RCC 7860 (cell line): ENCODE measurements at places on chromosomes 16 and 17.

DNA sequence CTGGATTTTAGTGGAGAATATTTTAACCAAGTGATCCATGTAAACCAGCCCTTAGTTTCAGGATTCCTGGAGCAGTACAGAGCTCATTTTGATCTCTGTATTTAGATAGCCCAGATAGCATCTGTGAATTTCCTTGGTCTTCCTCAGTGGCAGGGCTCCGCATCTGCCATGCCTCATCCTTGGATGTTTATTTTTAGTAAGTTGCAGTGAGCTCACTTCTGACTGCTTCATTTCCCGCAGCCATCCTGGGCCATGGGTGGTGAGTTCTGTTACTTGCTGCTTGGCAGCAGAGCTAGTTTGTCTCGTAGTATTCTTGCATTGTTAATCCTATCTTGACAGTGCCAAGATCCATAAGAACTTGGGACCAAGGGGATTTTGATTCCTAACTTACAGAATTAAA lies 33.7 kb downstream of the IST1 start:
- peak; percentile 31 for DNase-seq

DNA sequence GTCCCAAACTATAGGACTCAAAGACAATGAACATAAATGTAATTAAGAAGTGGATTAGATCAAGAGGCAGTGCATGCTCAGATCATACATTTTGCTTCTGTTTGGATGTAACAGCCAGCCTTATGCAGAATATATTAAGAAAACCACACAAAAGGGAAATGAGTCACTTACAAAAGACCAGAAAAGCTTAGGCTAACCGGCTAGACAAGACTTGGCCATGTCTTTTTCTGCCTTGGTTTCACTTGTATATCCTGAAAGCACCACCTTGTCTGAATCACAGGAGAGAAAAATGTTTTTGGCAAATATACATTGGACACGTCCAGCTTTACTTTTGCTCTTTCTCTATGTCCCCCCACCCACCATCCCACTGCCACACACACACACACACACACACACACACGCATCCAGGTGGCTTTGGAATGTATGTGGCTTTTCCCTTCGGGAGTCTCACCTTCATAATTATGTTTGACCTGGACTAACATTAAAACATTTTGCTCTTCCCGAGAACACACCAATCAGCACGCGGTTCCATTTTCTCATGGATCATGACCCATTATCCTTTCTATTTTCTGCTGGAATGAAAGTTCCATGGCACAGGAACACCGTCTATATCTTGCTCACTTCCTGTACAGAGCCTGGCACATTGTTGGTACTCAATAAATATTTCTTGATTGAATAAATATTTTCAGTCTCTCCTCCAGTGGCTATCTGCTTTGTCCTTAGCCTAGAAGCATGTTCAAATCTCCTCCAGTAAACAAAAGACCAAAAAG lies 64.6 kb downstream of the CDK5R1 start:
- peak; percentile 39 for DNase-seq

GRCh38 chr16:88132836-88133506 lies 181.7 kb downstream of the BANP start:
- no peak for DNase-seq

GRCh38 chr17:9072696-9073339 lies 51.5 kb downstream of the NTN1 start:
- no peak for DNase-seq

DNA sequence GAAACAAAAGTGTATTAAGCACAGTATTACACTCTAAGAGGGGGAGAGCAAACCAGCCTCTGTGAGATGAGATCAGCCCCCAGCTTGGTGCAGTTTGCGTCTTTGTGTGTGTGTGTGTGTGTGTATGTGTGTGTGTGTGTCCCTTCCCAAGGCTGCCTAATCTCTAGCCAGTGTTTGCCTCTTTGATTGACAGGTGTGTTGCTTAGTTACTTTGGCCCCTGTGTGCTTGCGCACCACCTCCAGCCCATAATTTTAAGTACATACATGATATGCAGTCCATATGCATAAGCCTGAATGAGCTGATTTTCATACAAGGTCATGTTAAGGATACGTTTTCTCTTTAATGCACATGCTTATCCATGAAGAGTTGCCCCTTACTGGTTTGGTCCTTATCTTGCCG lies 2.1 kb upstream of the KRTAP3-2 start:
- DNase-seq, result no peak

- no peak for DNase-seq
Measured at GRCh38 chr16:72873044-72873443, 174.9 kb downstream of the ZFHX3 start.

- DNase-seq, result no peak
Measured at GRCh38 chr17:1965556-1966273, 59.4 kb downstream of the RTN4RL1 start.

- no peak for DNase-seq
Measured at GRCh38 chr17:35906926-35907637, 23.5 kb downstream of the RDM1 start.

DNA sequence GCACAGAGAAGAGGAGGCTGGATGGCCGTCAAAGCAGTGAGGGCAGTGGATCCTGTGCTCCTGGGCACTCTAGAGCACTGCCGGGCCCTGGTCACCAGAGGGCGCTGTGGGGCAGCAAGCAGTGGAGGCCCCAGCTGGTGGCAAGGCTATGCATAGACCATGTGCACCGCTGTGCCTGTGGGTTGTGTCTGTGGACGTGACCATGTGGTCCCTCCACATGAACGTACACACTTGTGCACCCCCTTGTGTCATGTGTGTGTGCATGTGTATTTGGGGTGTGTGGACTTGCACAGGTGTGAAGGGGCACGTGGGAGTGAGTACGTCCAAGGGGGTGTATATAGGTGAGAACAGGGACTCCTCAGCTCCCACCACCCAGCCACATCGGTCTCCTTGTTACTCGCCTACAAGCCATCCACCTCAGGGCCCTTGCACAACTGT lies 4.4 kb upstream of the MAP2K3 start:
- DNase-seq, result peak; percentile 49

GRCh38 chr16:65172356-65172755 lies 50.5 kb upstream of the CDH11 start:
- DNase-seq, result no peak

GRCh38 chr16:49274591-49274990 lies 7.0 kb downstream of the CBLN1 start:
- DNase-seq, result no peak

DNA sequence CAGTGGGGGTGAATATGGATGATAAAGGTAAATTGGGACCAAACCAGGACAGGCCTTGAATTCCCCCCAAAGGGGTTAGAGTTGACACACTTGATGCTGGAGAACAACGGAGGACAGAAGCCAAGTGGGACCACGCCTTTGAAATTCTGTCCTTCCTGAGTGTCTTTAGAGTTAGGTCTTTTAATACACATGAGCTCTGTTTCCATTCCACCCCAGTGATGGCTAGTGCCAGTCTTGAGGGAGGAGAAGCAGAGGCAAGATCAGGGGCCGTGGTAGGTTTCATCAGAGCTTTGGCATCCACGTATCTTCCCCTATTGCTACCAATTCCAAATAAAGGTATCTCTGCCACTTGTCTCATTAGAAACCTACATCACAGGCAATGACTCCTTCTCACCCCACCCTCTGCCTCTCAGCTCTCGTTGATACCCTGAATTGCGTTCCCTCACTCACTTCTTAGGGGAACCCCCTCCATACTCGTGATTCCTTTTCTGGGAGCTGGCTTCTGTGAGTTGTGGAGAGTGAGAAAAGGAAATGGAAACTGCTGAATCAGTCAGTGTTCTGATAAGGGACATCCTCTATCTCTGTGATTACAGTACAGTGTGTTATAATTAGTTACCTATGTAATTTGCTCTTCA lies 2.4 kb upstream of the CCL3L1 start:
- no peak for DNase-seq

- DNase-seq, result no peak
Measured at GRCh38 chr16:11236461-11237254, 19.3 kb downstream of the SOCS1 start.

DNA sequence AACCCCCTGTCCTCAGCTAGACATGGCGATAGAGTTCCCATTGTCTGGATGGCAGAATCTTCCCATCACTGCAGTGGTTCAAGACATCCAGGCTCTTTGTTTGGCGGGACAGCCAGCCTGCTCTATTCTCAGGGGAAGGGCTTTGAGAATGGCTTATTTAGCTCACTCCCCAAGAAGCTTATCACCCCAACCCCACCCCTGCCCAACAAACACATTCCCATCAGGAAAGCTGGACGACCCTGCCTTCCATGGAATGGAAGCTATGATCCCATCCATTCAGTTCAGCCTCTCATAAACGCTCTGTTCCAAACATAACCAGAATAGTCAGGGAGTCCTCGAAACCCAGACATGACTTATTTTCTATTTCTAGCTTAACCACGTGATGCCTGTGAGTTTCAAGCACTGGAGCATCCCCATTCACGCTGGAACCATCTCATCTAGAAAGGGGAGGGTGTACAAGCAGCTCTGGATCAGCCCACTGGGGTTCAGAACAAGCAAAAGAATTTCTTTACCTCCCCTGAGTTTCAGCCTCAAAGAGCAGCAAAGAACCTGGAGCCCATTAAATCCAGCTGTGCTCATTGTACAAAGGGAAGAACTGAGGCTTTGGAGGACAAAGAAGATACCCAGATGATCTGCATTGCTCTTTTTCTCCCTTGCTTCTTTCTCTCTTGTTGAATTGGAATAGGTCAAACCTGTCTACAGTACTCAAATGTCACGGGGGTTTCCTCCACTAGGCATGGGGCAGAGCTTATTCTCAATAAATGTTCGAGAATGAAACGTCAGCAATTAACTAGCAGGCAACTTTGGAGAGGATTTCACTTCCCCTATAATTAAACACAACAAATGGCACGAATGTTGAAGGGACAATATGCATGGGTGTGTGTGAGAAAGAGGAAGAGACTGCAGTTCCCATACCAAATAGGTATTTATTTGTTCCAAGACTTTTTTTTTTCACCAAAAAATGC lies 93.1 kb downstream of the XYLT1 start:
- no peak for DNase-seq

DNA sequence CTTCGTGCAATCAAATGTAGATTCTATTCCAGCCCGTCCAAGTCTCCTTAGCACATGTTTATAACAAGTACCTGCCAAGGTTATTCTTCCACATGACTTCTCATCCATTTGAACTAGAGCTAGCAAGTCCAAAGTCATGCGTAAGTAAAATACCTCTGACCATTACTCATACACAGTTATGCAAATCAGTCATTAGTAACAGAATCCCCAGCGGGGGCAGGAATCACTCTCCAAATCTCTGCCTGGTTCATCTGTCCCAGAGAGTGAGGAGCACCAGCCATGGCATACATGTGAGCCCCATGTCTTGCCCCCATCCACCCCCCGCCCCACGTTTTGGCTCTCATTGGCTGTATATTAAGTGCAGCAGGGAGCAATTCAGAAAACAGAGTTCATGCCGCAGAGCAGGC lies 27.7 kb downstream of the SRL start:
- DNase-seq, result peak; percentile 74

- no peak for DNase-seq
Measured at GRCh38 chr17:81338274-81339190, 43.4 kb upstream of the SLC38A10 start.

DNA sequence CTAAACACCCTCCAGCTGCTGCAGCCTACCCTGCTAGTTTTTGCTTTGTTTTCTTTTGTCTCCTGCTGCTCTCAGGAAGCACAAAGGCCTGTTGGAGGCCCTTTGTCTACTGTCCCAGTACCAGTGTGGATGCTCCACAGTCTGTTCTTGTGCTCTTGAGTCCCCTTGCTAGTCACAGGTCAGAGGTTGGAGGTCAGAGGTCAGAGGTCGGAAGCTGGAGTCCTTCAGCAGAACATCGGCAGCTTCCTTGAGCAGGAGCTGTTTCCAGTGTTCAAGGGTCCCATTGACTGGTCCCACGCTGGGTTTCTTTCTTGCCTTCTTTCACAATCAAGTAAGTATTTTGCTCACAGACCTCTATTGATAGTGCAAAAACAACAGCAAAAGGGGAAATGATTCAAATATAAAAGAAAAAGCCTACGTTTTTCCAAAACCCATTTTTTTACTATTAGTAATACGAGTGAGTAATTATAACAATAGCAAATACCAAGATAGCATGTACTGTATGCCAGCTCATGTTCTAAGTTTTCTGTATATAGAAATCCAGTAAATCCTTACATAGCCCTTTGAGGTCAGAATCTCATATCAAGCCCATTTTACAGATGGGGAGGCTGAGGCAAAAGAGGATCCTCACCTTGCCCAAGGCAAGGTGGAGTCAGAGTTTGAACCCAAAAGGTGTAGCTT lies 10.9 kb upstream of the IL34 start:
- no peak for DNase-seq

DNA sequence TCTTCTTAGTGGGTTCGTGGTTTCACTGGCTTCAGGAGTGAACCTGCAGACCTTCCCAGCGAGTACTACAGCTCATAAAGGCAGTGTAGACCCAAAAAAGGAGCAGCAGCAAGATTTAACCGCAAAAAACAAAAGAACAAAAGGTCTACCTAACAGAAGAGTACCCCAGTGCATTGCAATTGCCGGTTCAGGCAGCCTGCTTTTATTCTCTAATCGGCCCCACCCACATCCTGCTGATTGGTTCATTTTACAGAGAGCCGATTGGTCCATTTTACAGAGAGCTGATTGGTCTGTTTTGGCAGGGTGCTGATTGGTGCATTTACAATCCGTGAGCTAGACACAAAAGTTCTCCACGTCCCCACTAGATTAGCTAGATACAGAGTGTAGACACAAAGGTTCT lies 2.0 kb upstream of the ARRB2 start:
- no peak for DNase-seq

- DNase-seq, result no peak
Measured at GRCh38 chr16:46763147-46763546, 15.0 kb upstream of the MYLK3 start.

DNA sequence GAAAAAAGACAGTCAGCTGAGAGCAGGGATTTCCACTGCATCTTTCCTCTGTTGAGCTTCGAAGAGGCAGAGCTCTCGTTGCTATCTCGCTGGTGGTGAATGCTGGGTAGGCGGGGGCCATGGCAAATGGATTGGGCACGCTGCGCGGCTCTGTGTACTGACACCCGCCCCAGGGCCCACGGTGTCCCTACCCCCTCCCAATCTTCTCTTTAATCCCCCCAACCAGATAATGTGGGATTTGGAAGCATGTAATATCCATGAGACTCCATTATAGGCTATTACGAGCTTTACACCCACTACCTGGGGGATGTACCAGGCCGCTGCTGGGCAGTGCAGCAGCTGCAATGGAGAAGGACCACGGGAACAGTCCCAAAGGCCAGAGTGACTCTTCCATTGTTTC lies 8.3 kb downstream of the PIPOX start:
- no peak for DNase-seq

- peak; percentile 37 for DNase-seq
Measured at GRCh38 chr17:65287040-65287439, 149.9 kb downstream of the RGS9 start.
